ENCODE measurements at places on chromosomes 6 and 20. TPM values are rescaled to one million over a fixed set of nuclear protein-coding genes. Genes with fewer than 3 reads are reported as not detected.

- no peak for DNase-seq
These were observed 52.9 kb upstream of the UFL1 start for GRCh38 chr6:96468681-96469224.

GRCh38 chr6:82963191-82963925 lies 102.3 kb downstream of the UBE3D start:
- no peak for DNase-seq

DNA sequence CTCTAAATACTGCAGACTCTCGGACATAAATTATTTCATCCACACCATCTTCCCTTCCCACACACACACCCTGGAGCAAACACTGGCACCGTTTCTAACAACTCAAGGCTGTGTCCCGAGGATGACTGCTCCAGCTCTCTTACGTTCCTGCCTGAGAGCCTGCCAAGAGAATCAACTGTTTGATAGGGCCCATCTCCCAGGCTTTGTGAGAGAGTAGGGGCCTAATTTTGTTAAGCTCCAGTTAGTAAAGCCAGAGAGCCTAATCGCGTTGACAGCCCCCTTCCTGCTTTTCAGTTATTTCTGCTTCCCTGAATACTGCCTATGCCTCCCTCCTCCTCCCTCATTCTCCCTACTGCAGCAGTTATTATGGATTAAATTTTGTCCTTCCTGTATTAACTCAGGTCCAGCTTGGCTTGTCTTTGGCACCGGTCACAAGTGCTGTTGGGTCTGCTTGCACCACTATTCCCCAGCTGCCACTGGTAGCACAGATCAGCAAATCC lies 118.1 kb upstream of the TMEM181 start:
- no peak for DNase-seq

MUC21 gene
- not detected for total RNA-seq

IL17A gene
- total RNA-seq: 5.5 TPM

PLG gene
- not detected for total RNA-seq

Data from activated CD4-positive, alpha-beta memory T cell treated with anti-CD3 and anti-CD28 coated beads, Interleukin-2, amount 10 ng/mL, durations not matched to agents 7 days and 5 days (primary cell).